ENCODE measurements at places on chromosomes 4 and X.

DNA sequence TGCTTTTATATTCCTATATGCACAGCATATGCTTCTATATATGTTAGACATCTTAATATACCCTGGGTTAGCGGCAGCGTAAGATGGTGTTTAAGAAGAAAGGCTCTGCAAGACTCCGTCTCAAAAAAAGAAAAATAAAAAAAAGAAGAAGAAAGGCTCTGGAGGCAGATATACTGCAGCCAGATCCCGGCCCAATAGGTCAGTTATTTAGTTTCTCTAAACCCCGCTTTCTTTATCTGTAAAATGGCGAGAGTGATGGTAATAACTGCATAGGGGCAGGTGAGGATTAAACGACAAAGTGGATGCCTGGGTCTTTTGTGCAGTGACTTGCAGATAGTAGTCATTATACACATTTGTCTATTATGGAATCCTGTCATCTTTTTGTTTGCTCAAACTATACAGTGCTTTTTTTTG, 115.2 kb downstream of the NAA11 start:
- no peak for DNase-seq

DNA sequence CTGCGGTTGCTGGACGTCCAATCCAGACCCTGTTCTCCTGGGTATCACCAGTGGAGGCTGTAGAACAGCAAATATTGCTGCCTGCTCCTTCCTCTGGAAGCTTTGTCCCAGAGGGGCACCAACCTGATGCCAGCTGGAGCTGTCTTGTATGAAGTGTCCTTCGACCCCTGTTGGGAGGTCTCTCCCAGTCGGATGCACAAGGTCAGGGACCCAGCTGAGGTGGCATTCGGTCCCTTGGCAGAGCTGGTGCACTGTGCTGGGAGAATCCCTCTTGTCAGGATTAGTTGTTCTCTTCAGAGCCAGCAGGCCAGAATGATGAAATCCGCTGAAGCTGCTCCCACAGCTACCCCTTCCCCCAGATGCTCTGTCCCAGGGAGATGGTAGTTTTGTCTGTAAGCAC, 110.3 kb upstream of the ZXDB start:
- no peak for DNase-seq

DNA sequence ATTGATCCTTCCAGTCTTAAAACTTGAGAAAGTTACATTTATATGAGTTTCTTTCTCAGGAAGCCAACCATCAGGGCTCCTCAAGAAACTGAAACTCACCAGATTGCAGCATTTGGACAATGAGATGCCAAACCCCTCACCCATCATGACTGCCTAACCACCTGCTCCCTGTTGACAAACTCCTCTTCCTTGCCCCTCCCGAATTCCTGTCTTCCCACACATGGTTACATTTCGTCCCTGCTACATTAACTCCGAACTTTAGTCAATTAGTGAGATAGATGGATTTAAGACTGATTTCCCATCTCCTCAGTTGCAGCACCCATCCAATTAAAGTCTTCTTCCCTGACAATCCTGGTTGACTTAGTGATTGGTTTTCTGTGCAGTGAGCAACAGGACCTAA, 118.7 kb downstream of the ZNF330 start:
- no peak for DNase-seq

DNA sequence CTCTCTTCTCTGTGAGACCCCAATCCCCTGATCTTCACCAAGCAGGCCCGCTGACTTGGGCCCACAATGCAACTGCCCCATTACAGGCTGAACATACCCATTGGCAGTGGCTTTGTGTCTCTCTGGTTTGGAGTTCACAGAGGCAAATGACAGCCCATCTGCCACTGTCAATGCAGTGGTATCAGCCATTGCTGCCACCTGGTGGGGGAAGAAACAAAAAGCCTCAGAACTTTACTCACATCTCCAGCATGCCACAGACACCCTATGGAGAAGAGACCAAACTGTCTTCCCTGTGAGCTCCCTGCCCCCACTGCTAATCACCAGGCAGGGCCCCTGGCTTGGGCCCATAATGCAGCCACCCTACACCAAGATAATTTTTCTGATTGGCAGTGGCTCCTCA, 729.3 kb upstream of the ACTRT1 start:
- DNase-seq: no peak

GRCh38 chrX:48003367-48003757, 427 bp downstream of the ZNF182 start:
- DNase-seq: peak; percentile 5

- no peak for DNase-seq
These were observed 90.3 kb downstream of the DHRSX start for GRCh38 chrX:2410279-2411020.

DNA sequence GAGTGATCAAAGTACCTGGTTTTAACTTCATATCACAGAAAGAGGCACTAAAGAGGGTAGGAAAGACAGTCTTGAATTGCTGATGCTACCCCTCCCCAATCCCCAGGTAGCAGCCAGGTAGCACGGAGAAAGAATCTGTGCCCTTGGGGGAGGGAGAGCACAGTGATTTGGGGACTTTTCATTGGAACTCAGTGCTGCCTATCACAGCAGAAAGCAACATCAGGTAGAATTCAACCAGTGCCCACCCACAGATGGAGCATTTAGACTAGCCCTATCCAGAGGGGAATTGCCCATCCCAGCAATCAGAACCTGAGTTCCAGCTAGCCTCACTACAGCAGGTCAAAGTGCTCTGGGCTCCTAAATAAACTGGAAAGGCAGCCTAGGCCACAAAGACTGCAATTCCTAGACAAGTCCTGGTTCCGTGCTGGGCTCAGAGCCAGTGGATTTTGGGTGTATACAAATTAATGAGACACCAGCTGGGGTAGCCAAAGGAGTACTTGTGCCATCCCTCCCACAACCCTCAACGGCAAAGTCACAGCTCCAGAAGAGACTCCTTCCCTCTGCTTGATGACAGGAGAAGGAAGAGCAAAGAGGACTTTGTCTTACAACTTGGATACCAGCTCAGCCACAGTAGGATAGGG, 228.1 kb downstream of the THOC2 start:
- no peak for DNase-seq

DNA sequence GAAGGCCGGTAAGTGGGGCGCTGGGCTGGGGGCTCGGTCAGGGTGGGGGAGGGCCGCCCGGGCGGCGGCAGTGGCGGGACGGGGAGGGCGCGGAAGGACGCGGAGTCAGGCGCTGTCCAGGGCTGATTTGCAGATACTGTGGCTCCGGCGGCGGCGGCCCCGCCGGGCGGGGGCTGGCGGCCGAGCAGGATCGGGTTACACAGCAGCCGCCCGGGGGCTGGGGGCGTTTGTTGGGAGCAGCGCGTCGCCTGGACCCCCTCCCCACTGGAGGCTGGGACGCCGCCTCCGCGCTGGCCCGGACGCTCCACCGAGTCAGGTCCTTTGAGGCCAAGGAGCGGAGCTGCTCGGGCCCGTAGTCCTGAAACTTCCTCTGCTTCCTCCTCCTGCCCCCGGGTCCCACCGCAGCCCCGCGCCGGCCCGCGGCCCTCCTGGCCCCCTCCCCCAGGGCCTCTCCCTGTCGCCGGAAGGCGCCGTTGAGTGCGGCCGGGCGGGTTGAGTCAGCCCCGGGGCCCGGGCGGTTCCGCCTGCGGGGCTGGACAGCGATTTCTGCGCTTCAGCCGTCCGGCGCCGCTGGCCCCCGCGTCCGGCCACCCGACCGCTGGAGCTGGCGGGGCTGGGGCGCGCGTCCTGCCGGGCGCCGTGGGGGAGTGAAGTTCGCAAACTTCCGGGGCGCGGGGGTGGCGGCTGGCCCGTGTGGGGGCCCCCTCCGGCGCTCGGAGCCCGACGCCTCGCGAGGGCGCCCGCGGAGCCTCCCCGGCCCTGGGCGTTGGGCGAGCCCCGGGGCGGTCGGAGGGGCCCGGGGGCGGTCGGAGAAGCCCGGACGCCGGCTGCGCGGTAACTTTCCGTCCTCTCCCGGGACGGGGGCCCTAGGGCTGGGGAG, 746 bp downstream of the REST start:
- DNase-seq: peak; percentile 52

DNA sequence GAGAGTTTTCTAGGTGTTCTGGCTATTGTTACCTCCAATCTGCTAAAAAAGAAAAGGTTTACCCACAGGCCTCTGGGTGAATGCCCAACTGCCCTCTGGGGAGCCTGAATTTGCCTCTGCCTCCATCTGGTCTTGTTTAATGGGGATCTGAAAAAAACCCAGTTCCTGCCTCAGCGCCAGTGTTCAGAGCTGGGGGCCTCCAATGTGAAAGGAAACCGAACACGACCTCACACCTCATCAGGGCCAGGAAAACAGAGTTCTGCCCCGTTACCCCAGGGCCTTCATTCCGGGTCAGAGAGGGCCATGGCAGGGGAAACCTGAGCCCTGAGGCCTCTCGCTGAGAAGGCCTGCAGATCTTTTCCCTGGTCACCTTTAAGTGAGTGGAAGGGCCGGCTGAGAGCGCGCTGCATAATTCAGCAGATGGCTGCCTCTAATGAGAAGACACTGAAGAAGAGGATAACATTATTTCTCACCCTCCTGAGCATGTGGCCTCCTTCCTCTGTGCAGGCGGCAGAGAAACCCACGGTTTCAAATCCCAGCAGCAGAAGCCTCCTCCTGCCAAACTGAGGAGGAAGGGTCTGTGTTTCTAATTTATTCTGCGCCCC, 6.8 kb downstream of the SEPTIN6 start:
- DNase-seq: no peak

GRCh38 chrX:134416087-134416486, 43.9 kb upstream of the HPRT1 start:
- no peak for DNase-seq

- DNase-seq: no peak
These were observed 10.5 kb upstream of the TBC1D19 start for GRCh38 chr4:26573389-26573794.

- no peak for DNase-seq
These were observed 111.3 kb downstream of the PCDH18 start for GRCh38 chr4:137420901-137421396.

- DNase-seq: no peak
These were observed 56.0 kb downstream of the GLUD2 start for GRCh38 chrX:121103381-121103780.

DNA sequence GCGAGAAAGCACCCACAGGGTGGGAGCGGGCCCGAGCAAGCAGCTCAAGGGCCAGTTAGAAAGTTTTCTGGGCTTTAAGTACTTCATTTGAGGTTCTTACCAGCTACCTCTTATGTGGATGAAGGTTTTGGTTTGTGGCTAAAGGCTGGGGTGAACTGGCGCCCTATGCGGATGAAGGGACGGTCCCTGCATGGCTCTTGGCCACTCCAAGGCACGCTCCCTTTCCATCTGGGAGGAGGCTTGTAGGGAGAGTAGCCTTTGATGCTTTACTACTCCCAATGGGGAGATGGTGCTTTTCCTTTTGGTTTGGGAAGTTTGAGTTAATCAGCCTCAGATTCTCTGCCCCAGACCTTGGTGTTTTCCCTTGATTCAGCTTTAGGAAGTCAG, 17.7 kb downstream of the MRFAP1 start:
- no peak for DNase-seq

- DNase-seq: peak; percentile 95
These were observed at the start of gene NEIL3 for GRCh38 chr4:177309522-177310371. Gene NEIL3, plus strand, starts transcription at chr4:177309874. Its CDS starts 80 bp downstream, at chr4:177309954.

- DNase-seq: no peak
These were observed 59.4 kb upstream of the RBPJ start for GRCh38 chr4:26261405-26261804.

DNA sequence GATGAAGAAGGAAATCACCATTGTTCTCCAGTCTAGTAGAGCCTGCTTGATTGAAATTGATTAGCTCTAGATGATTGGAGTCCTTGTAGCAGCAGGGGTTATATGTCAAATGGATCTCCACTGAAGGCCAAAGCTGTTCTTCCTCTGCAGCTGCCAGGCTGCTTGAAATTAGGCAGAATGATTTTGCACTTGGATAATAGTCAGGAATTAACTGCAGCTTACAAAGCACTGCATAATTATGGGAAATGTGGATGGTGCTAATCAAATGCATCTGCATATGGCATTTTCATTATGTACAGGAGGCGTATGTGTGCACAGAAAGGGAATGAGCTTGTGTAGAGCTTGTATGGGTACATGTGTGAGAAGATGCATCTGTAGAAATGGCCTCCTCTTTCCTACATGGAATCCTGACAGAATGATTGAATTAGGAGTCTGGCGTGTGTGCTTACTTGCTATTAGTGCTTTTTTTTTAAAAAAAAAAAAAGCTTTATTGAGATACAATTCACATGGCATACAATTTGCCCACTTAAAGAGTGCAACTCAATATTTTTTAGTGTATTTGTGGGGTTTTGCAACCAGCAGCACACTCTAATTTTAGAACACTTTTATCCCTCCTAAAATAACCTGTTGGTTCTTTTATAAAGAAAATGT, 65.9 kb downstream of the TMEM131L start:
- DNase-seq: no peak

GRCh38 chr4:10773010-10773409, 88.4 kb upstream of the CLNK start:
- DNase-seq: no peak

- no peak for DNase-seq
These were observed 5.1 kb downstream of the TIMP1 start for GRCh38 chrX:47587091-47587891.

DNA sequence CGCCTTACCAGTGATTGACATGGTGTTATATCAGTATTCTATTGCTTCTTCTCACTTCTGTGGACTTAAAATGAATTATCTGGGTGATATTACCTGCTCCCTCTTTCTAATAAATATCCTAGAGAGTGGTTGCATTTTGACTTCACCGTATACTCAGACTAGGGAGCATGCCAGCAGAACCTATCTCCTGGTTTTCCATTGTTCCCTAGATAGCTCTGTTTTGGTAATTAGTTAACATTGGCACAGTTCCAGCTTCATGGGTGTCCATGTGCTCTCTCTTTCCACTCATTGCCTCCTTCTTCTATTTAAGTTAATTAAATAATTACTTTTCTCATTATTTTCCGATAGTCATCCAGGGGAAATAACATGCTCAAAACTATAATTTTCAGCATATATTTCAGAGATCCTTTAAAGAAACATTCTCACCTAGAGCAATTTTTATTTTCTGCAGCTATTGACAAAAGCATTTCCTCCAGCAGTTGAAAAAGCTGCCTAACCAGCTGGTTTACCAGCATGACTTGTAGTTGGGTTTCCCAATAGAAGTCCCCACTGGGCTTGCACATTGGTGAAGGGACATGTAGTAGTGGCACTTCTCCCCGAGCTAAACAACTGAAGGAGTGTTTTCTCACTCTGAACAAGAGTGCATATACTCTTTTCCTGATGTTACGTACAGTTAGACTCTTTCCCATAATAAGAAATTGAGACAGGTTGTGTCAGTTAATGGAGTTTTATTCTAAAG, 27.9 kb upstream of the PAPSS1 start:
- no peak for DNase-seq

GRCh38 chrX:18855919-18856644, 127.8 kb downstream of the PHKA2 start:
- DNase-seq: no peak

DNA sequence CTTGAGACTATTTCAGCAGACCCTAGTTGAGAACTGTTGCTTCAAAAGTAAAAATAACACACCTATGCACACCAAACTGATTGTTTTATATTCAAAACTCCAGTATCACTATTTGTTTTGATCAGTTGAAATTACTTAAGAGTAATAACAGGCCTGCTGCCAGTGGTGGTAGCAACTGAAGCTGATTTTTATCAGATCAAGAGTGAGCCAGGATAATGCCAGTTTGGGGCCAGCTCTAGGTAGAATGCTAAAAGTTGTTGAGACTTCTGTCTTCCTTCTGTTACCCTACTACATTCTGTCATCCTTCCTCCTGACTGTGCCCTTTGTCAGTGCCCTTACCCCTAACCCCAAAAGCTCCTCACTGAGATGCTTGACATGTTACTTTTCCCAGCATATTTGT, 228.7 kb upstream of the SPRY1 start:
- DNase-seq: peak; percentile 36

GRCh38 chr4:28350485-28350884, 1489.8 kb downstream of the STIM2 start:
- DNase-seq: no peak

- peak; percentile 13 for DNase-seq
These were observed 39.4 kb upstream of the NDP start for GRCh38 chrX:44012484-44013096.

GRCh38 chr4:123353656-123354055, 42.9 kb upstream of the SPRY1 start:
- no peak for DNase-seq

Data from hematopoietic multipotent progenitor cell treated with erythropoietin and hydrocortisone succinate and interleukin-3 and kit ligand, for 8 days (in vitro differentiated cells).